Activated naive CD8-positive, alpha-beta T cell treated with anti-CD3 and anti-CD28 coated beads, Interleukin-2, amount 50 U/mL, for 24 hours (primary cell): ENCODE measurements at places on chromosomes 2 and 18.

GRCh38 chr18:57125627-57126026, 21.3 kb upstream of the BOD1L2 start:
- no peaks in the 10 kb centered on the region for H3K36me3 ChIP-seq
- no peaks in the 10 kb centered on the region for H3K4me1 ChIP-seq
- DNase-seq: no peak
- no peak overlapping the region for H3K4me3 ChIP-seq
- H3K27me3 ChIP-seq: peaks cover 49% of the 10 kb centered on the region

DNA sequence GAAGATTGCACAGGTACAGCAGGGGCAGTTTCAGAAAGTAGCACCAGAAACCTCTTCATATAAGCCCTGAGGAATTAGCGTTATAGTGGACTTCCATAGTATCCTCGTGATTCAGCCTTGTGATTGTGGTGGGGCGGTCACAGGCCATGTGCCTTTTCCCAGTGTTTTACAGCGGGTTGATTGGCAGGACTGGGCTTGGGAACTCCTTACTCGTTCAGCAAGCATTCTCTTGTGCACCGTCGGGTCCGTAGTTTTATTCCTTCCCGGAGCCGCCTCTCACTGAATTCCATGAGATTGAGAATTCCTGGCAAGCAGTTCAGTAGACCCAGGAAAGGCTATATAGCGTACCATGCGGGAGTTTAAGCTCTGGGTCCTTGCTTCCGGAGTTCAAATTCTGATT, 5.2 kb downstream of the COPS8 start:
- no peak overlapping the region for H3K4me3 ChIP-seq
- H3K27me3 ChIP-seq: no peaks in the 10 kb centered on the region
- H3K4me1 ChIP-seq: peaks cover 10% of the 10 kb centered on the region
- no peak overlapping the region for H3K27ac ChIP-seq

GRCh38 chr2:36569267-36569856, 28.6 kb downstream of the FEZ2 start:
- H3K4me3 ChIP-seq: no peak overlapping the region
- H3K27ac ChIP-seq: no peak overlapping the region
- no peaks in the 10 kb centered on the region for H3K27me3 ChIP-seq
- H3K36me3 ChIP-seq: peaks cover 42% of the 10 kb centered on the region
- DNase-seq: no peak
- H3K4me1 ChIP-seq: no peaks in the 10 kb centered on the region

DNA sequence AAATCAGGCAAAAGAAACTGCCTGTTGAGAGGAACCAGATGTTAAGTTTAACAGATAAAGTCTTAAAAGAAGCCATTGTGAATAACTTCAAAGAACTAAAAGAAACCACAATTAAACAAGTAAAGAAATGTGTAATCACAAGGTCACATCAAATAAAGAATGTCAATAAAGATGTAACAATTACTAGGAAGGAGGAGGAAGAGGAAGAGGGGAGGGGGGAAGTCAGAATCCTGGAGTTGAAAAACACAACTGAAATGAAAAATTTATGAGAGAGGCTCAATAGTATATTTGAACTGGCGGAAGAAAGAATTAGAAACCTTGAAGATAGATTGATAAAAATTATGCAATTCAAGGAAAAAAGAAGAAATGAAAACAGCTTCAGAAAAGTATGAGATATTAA, 88.4 kb upstream of the CRIM1 start:
- no peaks in the 10 kb centered on the region for H3K27me3 ChIP-seq
- H3K4me3 ChIP-seq: no peak overlapping the region
- no peak for DNase-seq
- no peak overlapping the region for H3K27ac ChIP-seq

DNA sequence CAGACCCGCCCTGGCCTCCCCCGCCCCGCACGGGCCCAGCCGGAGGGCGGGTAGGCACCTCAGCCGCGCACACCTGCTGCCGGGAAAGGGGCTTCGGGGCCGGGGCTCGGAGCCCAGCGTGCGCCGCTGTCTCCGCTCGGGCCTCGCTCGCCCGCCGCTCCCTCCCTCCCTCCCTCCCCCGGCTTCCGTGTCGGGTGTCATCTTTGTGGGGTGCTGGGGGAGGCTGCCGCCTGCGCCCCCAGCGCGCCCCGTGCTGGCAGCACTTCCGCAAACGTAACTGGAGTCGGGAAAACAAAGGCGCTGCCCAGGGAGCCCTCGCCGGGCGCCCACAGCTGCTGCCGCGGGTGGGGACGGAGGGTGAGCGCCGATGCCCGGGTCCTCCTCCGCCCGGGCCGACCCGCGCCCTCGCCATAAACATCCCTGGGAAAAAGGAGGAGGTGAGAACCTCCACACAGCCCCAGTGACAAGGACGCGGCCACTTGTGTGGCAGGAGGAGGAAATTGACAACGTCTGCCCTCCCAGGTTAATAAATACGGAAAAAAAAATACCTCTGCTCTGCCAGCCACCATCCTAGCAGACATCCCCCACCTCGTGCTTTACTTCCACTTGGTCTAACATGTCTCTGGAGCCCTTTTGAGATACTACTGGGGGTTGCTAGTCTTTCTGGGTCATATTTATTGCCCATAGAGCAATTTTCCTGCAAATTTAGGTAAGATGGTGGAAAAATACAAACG, 550 bp downstream of the MFSD6 start:
- H3K36me3 ChIP-seq: peaks cover 1% of the 10 kb centered on the region
- no peaks in the 10 kb centered on the region for H3K27me3 ChIP-seq
- peak; percentile 69 for DNase-seq
- H3K4me1 ChIP-seq: peaks cover 42% of the 10 kb centered on the region
- H3K4me3 ChIP-seq: peak overlapping the region; percentile 86

DNA sequence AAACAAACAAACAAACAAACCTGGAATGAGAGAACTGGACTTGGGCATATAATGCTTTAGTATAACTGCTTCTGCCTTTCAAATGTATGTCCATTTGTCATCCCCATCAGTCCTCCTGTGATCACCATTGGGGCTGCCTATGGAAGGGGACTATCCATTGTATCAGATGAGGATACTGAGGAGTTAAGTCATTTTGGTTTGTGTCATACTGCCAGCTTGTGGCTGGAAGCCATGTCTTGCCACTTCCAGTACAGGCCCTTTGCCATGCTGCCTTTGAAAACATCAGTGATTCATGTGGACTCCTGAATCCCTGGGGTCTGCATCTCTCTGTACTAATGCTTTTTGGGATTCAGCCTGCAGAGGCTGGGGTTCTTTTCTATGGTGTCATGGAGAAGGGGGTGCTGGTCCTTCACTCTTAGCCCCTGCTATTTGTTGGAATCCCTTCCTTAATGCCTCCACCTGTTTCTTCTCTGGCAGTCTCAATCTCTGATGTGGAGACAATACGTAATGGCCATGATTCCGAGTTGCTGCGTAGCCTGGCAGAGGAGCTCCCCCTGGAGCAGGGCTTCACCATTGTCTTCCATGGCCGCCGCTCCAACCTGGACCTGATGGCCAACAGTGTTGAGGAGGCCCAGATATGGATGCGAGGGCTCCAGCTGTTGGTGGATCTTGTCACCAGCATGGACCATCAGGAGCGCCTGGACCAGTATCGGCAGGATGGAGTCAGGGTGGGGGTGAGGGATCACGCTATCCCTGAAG, 10.6 kb downstream of the PLCD4 start:
- no peaks in the 10 kb centered on the region for H3K4me1 ChIP-seq
- H3K36me3 ChIP-seq: no peaks in the 10 kb centered on the region
- no peak for DNase-seq
- no peak overlapping the region for H3K4me3 ChIP-seq

DNA sequence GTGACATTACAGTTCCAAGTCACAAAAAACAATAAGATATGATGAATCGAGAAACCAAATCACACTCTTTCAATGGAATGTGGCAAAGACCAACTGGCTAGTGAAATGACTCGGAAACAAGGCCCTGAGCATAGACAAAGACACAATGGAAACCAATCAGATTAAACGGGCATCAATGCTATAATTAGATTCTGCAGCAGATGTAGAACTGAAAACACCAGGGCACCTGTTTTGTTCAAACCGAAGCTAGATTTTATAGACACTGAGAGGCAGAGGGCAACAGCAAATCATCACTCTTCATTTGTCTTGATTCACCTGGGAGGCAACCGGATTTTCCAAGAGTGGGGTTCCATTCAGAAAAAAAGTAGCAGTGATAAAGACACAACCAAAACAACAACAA, 92.8 kb upstream of the BARD1 start:
- peaks cover 5% of the 10 kb centered on the region for H3K27me3 ChIP-seq
- no peak overlapping the region for H3K27ac ChIP-seq
- no peaks in the 10 kb centered on the region for H3K4me1 ChIP-seq

- no peaks in the 10 kb centered on the region for H3K27me3 ChIP-seq
- DNase-seq: no peak
- no peak overlapping the region for H3K4me3 ChIP-seq
- H3K4me1 ChIP-seq: peaks cover 14% of the 10 kb centered on the region
Observed at GRCh38 chr18:50918153-50918552, 39.2 kb downstream of the ME2 start.

- peaks cover 67% of the 10 kb centered on the region for H3K36me3 ChIP-seq
- H3K27me3 ChIP-seq: no peaks in the 10 kb centered on the region
- peak; percentile 32 for DNase-seq
- H3K4me3 ChIP-seq: no peak overlapping the region
- peaks cover 75% of the 10 kb centered on the region for H3K4me1 ChIP-seq
Observed at GRCh38 chr2:105888625-105889024, 143.9 kb downstream of the NCK2 start.

GRCh38 chr18:78876868-78877267, 102.8 kb upstream of the SALL3 start:
- H3K27me3 ChIP-seq: peaks cover 13% of the 10 kb centered on the region
- no peak for DNase-seq
- H3K4me1 ChIP-seq: no peaks in the 10 kb centered on the region
- H3K4me3 ChIP-seq: no peak overlapping the region
- no peak overlapping the region for H3K27ac ChIP-seq

- no peak for DNase-seq
- no peak overlapping the region for H3K27ac ChIP-seq
- no peaks in the 10 kb centered on the region for H3K27me3 ChIP-seq
Observed at GRCh38 chr2:188659656-188660406, 314.3 kb upstream of the COL3A1 start.

GRCh38 chr2:96801786-96802595, 14.1 kb upstream of the CNNM3 start:
- peaks cover 9% of the 10 kb centered on the region for H3K4me1 ChIP-seq
- H3K4me3 ChIP-seq: no peak overlapping the region
- DNase-seq: no peak
- no peaks in the 10 kb centered on the region for H3K27me3 ChIP-seq
- no peaks in the 10 kb centered on the region for H3K36me3 ChIP-seq

DNA sequence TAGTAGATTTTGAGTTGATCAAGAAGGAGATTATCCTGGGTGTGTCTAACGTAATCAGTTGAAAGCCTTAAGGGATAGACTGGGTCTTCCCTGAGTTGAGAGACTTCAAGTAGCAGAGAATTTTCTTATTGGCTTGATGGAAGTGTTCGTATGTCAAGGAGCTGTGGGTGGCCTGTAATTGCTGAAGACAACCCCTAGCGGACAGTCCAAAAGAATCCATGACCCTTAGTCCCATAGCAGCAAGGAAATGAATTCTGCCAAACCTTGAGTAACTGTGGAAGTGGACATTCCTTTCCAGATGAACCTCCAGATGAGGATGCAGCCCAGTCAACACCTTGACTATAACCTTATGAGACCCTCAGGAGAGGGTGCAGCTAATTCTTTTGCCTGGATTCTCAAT, 786.3 kb downstream of the SOCS6 start:
- H3K36me3 ChIP-seq: no peaks in the 10 kb centered on the region
- no peaks in the 10 kb centered on the region for H3K4me1 ChIP-seq
- H3K27me3 ChIP-seq: no peaks in the 10 kb centered on the region

DNA sequence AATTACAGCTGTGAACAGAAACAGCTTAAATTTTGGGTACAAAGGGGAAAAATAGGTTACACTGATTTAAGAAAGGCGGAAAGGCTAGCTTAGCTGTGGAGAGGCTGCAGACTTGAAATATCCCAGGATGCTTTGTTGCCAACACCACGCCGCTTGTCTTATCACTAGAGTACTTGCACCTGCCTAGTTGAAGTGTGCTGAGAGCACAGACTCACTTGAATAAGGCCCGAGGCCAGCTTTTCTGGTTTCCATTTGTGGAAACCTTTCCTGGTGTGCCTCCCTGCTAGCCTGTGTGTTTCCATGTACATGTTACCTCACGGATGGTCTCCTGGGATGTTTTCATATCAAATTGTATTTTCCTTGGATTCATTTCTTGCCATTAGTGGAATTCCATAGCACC, 3.2 kb downstream of the CABLES1 start:
- peaks cover 27% of the 10 kb centered on the region for H3K4me1 ChIP-seq
- H3K27me3 ChIP-seq: peaks cover 43% of the 10 kb centered on the region
- H3K36me3 ChIP-seq: peaks cover 4% of the 10 kb centered on the region
- no peak overlapping the region for H3K27ac ChIP-seq

DNA sequence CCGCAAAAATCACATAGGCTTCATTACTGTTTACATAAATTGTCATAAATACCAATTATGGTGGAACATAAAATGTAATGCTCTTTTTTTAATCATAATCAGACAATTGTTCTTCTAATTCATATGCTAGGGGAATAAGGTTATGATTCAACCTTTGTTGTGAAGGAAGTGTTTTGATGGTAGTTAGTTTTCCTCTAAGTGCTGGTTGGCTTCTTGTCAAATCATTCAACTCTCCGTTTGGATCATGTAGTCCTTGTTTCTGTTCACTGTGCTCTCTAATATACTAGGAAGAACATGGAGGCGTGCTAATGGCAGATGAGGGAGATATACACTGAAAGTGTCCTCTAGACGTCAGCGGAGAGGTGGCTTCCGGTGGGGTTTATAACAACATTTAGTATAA, 1938.0 kb upstream of the PIK3C3 start:
- H3K4me1 ChIP-seq: no peaks in the 10 kb centered on the region
- no peak overlapping the region for H3K27ac ChIP-seq
- DNase-seq: no peak
- H3K27me3 ChIP-seq: no peaks in the 10 kb centered on the region

DNA sequence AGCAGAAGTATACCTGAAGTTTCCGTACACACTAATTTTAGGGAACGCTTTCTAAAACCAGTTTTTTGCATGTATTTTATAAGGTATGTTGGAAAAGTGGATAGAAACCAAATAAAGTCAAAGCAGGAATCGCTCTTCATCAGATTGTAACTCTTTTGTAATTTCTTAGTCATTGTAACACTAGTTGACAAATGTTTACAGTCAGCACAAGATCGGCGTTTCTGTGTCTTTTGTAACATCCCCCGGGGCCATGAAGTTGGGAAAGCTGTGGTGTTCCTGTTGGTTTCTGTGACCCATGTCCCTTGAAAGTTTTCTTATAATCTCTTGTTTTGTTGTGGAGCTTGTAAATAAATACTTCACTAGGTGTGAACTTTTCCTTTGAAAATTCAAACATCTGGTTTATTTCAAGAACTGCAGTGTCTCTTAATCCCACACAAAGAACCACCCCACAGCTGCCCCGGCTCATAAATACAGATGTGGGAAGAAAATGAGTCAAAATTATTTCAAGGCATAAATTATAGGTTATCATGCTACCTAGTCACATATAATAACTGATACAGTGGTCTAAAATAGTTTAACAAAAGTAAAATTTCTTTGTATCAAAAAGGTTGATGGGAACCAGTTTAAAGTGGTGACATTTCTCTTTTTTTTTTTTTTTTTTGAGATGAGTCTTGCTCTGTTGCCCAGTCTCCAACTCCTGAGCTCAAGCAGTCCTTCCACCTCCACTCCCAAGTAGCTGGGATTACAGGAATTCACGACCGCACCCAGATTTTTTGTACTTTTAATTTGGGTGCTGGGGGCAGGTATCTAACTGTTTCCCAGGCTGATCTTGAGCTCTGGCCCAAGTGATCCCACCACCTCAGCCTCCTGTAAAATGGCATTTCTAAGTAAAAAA, 751 bp upstream of the NMI start:
- H3K4me3 ChIP-seq: peak overlapping the region; percentile 85
- H3K4me1 ChIP-seq: peaks cover 43% of the 10 kb centered on the region
- H3K27me3 ChIP-seq: no peaks in the 10 kb centered on the region
- DNase-seq: peak; percentile 13
